ENCODE measurements at places on chromosomes 12 and 14. TPM values are rescaled to one million over a fixed set of nuclear protein-coding genes. Genes with fewer than 3 reads are reported as not detected.

The SPIC gene
- not detected for total RNA-seq

The SPSB2 gene
- total RNA-seq, result 3.7 TPM

- no peak for DNase-seq
Observed at GRCh38 chr12:94488463-94488862, 28.8 kb upstream of the CEP83 start.

- no peak for DNase-seq
Observed at GRCh38 chr12:102118874-102119273, 1.0 kb downstream of the NUP37 start.

The ASCL1 gene
- not detected for total RNA-seq

The LRTM2 gene
- total RNA-seq, result not detected

DNA sequence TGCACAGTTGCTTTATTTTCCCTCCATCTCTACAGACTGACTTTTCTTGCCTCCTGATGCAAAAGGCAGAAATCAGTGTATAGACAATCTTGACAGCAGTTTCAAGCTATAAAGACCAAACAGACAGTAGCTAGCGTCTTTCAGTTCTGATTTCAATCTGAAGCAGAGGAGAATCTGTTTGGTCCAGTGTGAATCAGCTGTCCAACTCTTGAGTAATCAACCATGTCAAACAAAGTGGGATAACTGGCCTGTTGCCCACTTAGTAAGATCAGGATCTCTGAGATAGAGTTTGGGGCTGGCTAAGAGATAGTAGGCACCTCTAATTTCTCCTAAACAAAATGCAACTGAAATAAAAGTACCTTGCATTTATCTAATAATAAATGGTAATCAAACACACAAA, 797.4 kb upstream of the FBXO33 start:
- no peak for DNase-seq

DNA sequence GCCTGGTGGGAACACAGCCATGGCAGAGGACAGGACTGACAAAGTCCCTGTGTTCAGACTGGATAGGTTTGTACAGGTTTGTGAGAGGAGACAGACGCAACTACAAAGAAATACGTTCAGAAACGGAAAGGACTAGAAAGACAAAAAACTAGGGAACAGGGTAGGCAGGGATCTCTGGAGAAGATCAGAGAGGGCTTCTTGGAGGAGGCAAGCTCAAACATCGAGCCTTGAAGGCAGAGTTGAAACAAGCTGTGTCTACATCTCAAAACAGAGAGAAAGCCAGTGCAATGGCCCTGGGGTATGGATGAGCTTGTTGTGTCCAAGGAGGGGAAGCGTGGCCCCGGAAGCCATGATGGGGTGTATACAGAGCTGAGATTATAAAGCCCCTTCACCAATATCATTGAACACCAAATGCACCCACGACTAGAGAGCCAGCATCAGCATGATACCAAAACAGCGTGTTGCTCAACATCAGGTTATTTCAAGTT, 89.6 kb upstream of the NCOR2 start:
- no peak for DNase-seq

DNA sequence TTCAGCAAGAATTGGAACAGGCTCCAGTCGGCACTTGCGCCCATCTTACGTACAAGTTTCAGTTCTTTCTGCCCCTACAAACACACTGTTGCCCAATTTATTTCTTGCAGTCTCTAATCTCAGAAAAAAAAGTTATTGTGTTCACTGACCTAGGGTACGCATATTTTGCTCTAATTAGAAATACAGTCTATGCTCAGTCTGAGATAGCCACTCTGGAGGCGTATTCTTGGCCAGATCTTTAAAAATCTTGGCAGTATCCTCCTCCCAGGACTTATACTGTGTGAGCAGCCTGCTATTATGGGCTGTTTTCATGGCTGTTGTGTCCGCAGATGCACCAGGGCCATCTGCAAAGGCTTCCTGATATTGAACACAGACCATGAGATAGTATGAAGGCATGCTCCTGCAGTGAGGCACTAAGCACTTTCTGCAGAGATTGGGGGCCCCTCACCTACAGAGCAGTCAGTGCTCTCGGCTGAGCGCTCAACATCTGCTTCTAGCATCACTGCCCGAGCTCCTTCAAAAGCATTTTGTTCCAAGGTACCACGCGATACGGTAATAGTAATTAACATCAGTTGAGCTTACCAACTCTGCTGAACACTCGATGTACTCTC, 57.9 kb downstream of the PPM1H start:
- DNase-seq, result no peak

DNA sequence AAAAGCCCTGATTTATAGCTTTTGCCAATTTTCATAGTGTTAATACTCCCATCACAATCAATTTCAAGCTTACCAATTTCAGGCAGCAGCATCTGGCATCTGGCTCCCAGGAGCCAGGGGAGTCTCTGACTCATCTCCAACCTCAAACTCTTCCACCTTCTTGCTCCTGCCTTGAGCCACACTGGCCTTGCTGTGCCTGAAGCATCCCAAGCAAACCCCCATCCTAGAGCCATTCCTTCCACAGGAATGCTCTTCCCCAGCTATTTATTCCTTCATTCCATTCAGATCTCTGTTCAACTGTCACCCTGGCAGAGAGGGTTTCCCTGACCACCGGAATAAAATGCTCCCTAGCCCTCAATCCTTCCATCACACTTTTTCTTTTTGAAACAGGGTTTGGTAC, 13.9 kb upstream of the PPP1CC start:
- no peak for DNase-seq

The RFX4 gene
- not detected for total RNA-seq

DNA sequence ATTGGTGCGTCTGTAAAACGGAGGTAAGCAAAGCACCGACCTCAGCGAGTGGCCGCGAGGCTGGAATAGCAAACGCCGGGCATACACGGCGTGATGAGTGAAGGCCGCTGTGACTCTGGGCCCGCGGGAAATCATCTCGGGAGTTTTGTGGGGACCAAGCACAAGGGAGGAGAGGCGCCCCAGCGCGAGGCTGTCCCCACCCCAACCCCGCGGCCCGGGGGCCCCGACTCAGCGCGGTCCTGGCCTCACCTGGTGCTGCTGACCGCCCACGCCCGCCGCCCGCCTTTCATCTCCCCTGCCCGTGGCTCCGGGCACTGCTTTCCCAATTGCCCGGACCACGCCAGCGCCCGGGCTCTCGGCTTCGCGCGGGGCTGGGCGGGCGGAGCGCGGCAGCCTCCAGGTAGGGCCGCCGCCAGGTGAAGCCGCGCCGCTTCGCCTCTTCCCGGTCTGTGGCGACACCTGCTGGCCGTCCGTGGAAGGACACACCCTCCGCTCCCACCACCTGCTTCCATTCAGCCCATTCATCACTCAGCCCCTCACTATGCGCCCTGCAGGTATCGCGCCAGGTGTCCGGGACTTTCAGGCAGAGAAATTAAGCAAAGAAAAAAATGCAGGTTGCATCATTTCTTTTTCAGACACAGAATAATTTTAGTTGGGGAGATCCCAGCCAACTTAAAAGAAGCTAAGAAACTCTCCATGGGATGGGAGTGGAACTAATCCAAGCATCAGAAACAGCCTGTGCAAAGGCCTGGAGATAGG, 360.4 kb downstream of the MED13L start:
- peak; percentile 50 for DNase-seq

- DNase-seq, result no peak
Observed at GRCh38 chr12:124814741-124815613, 48.7 kb downstream of the SCARB1 start.

The LRRK2 gene
- total RNA-seq, result 7.7 TPM

DNA sequence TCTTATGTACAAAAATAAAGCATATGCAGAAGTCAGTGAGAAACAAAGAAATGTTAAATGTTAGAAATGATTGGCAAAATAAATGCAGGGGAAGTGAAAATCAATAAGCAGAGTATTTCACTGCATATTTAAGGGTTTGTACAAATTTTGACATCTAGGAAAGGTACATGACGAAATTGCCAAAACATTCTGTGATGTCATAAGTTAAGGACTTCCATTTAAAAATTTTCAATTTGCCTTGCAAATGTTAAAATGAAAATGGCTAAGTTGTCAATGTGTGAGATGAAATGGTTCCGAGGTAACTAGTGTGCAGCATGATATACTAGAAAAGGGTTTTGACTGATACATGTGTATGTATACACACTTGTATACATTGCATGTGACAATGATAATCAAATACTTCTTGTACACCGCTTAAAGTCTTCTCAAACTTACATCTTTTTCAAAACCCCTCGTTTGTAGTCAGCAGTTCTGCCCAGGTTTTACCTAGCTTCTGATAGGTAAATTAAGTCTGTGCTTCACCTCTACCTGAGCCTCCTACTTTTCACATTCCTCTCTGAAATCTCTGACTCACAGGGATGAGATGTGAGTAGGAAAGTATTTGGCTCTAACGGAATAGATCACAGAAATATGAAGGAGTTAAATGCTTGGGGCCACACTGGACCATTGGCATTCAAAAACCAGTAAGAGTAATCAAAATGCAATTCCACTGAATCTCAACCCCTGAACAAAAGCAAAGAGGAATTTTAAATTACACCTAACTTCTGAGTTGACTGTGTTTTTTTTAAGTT, 442.4 kb upstream of the FOXG1 start:
- no peak for DNase-seq

DNA sequence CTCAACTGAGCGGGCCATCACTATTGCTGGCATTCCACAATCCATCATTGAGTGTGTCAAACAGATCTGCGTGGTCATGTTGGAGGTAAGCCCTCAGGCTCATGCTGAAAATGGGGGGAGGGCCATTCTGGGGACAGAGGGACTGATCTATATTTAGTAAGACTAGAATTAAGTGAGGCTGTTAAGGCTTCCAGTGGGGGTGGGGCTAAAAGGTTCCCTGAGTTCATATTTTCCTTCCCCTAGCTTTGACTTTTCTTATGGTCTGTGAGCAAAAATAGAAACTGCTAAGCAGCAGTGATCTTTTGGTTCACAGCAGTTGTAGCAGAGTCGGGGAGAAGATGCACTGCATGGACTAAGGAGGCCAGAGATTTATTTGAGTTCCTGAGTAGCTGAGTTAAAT, 9.2 kb downstream of the PCBP2 start:
- DNase-seq, result no peak

The AQP6 gene
- total RNA-seq, result 0.77 TPM

The A2ML1 gene
- not detected for total RNA-seq

- DNase-seq, result no peak
Observed at GRCh38 chr14:91957876-91958313, 10.4 kb upstream of the FBLN5 start.

DNA sequence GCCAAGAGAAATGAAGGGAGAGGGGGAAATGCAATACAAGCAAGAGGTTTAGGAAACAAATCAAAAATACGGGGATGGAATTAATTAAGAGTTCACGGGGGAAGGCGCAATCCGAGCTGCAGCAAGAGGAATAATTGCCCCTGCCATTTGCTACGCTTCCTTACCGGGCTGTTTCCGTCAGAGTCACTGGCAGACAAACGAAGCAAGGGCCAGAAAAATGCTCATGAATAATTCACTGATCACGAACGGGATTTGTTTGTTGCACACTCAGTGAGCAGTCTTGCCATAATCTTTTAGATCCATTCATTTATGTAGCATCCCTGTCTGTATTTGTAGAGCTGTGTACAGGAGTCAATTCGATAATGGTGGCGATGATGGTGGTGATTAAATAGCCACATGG, 39.0 kb downstream of the PLXNC1 start:
- no peak for DNase-seq

The HDAC7 gene
- 58.0 TPM for total RNA-seq

DNA sequence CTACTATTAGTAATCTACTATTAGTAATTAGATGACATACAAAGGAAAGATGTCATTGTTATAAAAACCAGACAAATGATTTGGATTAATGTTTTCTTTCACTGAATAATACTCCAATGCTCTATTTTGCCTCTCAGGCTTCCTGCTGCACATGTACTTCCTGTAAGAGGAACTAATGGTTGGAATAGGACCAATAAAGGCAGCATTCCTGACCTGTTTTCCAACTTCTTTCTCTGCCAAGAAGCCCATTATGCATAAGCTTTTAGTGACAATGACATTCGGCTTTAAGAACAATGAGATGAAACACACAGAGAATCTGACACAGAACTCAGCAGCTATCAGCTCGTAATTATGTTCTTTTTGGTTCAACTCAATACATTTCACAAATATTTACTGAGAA, 5.2 kb upstream of the C12orf56 start:
- DNase-seq, result no peak

The ZDHHC17 gene
- 29.0 TPM for total RNA-seq

DNA sequence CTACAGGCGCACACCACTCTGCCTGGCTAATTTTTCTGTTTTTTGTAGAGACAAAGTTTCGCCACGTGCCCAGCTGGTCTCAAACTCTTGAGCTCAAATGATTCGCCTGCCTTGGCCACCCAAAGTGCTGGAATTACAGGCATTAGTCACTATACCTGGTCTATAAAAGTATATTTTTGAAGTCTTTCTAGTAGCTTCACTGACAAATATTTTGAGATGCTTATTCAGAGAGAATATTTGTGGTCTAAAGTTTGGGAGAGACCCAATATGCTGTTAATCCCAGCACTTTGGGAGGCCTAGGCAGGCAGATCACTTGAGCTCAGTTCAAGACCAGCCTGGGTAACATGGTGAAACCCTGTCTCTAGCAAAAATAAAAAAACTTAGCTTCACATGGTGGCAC, 22.0 kb upstream of the PPP1R12A start:
- no peak for DNase-seq

GRCh38 chr12:5514016-5514415, 82.1 kb downstream of the NTF3 start:
- no peak for DNase-seq

GRCh38 chr12:42780671-42781070, 191.1 kb upstream of the PRICKLE1 start:
- no peak for DNase-seq

- no peak for DNase-seq
Observed at GRCh38 chr12:13313886-13314285, 117.4 kb downstream of the EMP1 start.

DNA sequence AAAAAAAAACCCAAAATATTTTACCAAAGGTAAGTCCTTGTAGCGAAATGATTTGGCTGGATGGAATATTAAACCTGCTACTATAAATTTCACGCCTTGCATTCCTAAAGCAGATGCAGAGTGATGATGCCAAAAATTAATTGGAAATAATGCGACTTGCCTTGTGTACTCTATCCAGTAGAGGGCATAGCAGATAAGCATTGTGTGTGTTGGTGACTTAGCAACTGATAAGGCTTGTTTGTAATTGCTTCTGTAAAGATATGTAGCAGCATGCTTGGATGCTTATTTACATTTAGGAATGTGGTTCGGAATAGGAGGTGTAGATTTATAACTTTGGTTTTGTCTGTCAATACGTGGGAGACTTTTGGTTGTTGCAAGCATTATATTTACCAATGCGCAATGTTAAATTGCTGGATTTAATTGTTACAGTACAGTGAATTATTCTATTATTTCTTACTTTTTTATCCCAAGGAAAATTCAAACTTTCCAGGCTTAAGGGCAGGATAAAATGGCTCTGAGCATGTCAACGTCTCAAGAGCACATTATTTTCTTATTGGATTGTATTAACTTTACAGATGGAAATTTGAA, 80.5 kb downstream of the TMEM260 start:
- no peak for DNase-seq

The SLC17A8 gene
- total RNA-seq, result not detected

DNA sequence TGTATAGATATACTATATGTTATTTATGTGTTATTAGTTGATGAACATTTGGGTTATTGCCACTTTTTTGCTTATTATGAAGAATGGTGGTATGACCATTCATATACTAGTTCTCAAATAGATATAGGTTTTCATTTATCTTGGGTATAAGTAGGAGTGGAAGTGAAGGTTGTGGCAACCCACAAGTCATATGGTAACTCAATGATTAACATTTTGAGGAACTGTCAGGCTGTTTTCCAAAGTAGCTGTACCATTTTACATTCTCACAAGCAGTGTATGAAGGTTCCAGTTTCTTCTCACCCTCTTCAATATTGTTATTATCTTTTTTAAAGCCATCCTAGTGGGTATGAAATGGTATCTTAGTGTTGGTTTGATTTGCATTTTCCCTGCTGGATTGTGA, 19.0 kb upstream of the MSRB3 start:
- no peak for DNase-seq

Measured in left cardiac atrium (tissue), 4 donors.